ENCODE measurements at places on chromosomes 12 and 14.

DNA sequence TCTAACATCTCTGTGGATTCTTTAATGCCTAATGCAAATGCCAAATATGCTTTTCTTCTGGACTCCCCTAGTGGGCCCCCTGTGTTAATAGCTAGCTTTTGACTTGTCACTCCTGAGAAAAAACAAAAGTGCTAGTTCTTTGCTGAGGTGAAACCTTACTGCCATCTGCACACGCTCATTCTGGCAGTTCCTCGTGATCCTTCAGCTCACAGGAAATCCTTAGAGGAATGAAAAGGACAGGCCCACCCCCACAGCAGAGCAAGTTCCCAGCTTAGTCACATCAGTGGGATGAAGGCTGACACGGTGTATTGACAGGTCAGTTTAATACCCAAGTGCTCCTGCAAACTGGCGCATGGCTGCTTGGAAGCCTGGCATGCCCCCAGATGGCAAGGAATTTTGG is 165.1 kb upstream of the ATP2B1 start:
- no peak for DNase-seq

GRCh38 chr12:45727980-45728629 is 1.4 kb upstream of the ARID2 start:
- peak; percentile 4 for DNase-seq

- DNase-seq = no peak
Measured at GRCh38 chr12:56528846-56529245, 7.2 kb downstream of the RBMS2 start.

DNA sequence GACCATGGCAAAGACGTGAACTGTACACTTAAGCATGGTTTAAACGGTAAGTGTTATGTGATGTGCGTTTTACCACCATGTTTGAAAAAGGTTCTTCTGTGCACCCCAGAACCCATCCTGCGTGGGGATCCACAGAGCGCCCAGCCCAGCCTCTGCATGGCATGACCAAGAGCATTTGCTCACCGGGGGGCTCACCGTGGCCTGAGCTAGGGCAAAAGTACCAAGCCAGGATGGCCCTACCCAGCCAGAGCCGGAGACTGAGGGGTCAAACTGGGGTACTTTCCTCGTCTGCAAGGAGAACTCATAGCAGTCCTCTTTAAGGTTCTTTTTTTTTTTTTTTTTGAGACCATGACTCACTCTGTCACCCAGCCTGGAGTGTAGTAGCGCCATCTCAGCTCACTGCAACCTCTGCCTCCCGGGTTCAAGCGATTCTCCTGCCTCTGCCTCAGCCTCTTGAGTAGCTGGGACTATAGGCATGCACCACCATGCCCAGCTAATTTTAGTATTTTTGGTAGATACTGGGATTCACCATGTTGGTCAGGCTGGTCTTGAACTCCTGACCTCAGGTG is 16.4 kb upstream of the ANKRD9 start:
- DNase-seq = no peak

DNA sequence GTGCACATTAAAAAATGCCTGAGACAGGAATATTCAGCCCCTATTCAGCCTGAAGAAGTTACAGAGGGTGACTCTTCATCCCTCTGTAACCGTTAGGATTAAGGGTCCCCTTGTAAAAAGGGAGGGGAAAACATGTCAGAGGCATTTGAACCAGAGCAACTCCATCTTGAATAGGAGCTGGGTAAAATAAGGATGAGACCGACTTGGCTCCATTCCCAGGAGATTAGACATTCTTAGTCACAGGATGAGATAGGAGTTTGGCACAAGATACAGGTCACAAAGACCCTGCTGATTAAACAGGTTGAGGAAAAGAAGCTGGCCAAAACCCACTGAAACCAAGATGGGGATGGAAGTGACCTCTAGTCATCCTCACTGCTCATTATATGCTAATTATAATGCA is 19.9 kb upstream of the MDM1 start:
- no peak for DNase-seq

DNA sequence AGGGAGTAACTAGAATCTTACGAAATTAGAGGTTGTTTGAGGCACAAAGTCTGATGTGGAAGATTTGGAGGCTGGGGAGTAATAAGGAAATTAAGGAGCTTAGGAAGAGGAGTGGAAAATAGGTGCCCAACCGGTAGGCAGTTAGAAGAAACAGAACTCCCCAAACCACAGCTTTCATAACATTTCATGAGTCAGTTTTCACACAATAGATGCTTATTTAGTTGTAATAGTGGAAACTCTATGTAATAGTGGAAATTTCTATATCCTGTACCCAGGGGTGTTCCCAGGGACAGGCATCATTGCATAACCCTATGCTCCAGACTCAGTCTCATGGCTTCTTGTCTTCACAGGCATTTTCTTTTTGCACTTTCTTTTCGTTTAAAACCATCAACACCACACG is 8.3 kb downstream of the C3AR1 start:
- peak; percentile 41 for DNase-seq

DNA sequence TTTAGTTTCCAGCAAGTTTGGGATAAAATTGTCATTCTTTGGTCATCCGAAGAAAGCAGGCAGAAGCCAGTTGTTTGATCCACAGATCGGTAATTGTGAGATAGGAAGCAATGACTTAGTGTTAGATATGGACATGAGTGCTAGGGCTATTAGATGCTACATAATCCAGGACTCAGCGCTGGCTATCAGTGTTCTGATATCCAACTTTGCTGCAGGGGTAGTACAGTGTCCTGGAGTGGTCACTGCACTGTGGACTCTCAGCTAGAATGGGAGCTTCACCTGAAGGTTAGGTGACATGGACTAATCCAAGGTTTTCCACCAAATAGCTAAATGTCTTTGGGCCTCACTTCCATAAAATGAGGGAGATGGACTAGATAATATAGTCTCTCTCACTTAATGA is 39.9 kb downstream of the STK38L start:
- no peak for DNase-seq

DNA sequence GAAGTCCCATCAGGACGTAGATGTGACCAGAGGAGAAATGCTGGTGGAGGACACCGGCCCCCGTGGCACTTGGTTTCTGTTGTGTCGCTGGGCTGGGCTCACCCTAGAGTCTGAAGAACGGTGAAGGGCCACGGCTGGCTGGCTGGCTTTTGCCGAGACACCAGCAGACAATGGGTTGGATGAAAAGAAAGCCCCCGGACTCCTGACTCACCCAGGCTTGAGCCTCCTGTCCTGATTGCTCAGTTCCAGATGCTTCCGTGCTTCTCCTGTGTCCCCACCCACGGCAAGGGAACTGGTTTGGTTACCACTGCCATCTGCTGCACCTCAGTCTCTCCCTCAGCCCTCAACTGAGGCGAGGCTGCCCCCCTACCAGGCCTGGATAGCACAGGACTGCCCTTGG is 10.4 kb upstream of the ENDOU start:
- no peak for DNase-seq

Measured in GM03348 (cell line).